Stimulated activated CD8-positive, alpha-beta memory T cell treated with anti-CD3 and anti-CD28 coated beads, Interleukin-7, amount 100 ng/mL, for 48 hours (primary cell): ENCODE measurements at places on chromosomes 16 and 17.

DNA sequence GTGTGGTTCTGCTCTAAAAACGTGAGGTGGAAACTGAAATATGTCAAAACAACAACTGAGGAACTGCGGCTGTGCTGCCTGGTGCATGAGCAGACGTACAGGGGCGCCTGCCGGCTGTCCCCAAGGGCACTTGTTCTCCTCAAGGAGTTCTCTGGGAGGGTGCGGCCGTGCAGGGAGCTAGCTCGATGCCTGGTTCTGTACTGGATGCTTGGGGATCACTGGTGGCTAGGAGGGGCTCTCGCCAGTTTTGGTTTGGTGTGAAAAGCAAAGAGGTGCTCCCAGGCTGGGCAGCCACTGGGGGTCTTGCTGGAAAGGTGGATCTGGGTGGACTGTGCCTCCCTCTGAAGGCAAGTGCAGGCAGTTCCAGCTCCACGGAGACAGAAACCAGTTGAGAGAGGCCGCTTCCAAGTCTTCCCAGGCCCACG, 41.9 kb upstream of the ATP2A3 start:
- DNase-seq = no peak

- no peak for DNase-seq
Measured at GRCh38 chr17:48441231-48441711, 11.3 kb upstream of the SKAP1 start.

- DNase-seq = no peak
Measured at GRCh38 chr16:85689285-85689949, 663 bp upstream of the GINS2 start.

GRCh38 chr16:50800074-50800473, 58.2 kb downstream of the CYLD start:
- DNase-seq = no peak

GRCh38 chr17:44996304-44996703, 28.2 kb upstream of the C1QL1 start:
- no peak for DNase-seq
